ENCODE measurements at places on chromosomes 7 and 10.

GRCh38 chr10:78455236-78455635 lies 421.6 kb downstream of the RPS24 start:
- DNase-seq, result no peak

DNA sequence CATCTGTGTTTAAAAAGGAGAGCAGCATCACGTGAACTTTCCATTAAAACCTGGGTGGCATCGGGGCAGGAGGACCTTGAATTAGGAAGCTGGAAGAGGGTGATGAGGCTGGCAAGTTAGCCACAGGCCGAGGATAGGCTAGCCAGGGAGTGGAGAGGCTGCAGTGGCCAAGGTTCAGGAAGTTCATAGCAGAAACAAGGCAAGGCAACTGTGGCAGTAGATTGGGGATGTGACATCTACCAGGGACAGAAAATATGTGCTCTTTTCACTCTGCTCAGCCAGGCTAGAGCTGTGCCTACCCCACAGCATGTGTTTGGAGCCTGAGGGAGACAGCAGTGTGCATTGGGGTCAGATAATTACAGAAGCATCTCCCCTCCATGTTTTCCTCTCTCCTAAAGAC lies 2.2 kb upstream of the INPP5F start:
- DNase-seq, result peak; percentile 27

GRCh38 chr10:17847585-17848296 lies 38.6 kb downstream of the MRC1 start:
- no peak for DNase-seq

DNA sequence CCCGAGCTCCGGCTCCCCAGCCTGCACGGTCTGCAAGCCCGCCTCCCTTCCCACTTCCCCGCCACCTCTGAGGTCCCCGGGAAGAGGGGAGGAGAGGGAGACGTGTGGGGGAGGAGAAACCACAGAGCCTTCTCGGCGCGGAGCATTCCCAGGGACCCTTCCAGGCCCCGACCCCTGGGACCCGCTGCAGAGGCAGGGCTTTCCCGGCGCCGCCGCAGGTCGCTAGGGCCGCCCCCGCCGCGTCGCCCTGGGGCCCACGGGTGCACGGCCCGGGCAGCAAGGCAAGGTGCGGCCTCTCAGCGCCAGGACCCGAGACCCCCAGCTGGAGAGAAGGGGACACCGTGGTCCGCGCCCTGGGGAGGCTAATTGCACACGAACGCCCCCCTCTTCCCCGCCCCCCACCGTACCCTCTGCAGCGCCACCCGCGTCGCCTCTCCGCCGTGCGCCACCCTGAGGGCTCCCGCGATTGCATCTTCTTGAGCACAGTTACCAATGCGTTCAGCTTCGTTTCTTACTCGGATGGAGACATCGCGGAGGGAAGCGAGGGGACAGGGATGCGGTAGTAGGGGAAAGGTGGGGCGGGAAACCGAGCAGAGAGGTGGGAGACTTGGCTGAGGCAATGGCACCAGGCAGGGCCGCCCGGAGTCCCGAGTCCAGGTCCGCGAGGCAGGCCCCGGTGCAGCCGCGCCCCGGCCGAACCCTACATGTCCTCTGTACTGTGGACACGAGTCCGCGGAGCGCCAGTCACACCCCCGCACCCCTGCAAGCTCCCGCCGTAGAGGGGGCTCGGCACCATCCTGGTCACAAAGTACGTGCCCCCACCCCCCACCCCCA lies 28.9 kb downstream of the SKIDA1 start:
- peak; percentile 72 for DNase-seq

GRCh38 chr10:126263006-126263676 lies 125.1 kb downstream of the ADAM12 start:
- DNase-seq, result no peak

DNA sequence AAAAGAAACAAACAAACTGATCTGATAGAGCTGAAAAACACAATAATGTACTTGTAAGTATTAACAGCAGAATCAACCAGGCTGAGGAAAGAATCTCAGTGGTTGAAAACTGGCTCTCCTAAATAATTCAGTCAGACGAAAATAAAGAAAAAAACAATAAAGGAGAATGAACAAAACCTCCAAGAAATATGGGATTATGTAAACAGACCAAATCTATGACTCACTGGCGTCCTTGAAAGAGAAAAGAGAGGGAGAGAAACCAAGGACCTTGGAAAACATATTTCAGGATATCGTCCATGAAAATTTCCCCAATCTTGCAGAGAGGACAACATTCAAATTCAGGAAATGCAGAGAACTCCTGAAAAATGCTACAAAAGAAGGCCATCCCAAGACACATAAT lies 62.9 kb downstream of the FBXL13 start:
- DNase-seq, result no peak

DNA sequence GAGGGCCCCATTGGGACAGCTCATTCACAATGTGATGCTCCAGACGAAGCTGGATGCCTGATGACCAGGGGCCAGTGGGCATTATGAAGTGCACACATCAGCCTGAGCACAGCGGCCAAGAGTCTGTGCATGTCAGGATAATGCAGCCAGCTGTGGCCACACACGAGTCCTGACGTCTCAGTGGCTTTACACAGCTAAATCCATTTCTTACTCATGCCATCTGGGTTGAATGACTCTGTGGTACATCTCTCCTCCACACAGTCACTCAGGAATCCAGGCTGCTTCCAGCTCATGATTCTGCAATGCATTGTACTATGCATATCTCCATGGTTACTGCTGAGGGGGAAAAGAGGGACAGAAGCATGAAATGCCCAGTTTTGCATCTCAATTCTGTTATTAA lies 123.6 kb downstream of the PRLHR start:
- no peak for DNase-seq
